ENCODE measurements at places on chromosomes 2 and 18.
A peak's percentile ranks its signal among the peaks of the same experiment; 100 is the strongest.

DNA sequence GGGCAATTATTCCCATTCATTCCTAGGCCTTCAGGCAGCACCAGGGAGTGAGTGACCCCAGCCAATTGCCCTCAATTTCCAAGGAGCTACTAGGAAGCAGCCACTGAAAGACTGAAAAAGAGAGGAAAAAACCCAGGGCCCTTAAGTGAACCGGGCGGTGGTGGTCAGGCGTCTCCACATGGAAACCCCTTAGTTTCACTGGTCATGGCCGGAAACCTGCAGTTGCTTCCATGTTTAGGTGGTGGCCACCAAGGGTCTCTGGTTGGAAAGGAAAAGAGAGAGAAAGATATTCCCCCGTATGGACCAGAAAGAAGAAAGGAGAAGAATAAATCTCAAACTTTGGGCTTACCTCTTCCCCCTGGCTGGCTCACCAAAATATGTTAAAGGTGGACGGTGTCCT, 64.9 kb downstream of the GALR1 start:
- DNase-seq = no peak

- no peak for DNase-seq
These were observed 67.7 kb downstream of the MCFD2 start for GRCh38 chr2:46847726-46848412.

DNA sequence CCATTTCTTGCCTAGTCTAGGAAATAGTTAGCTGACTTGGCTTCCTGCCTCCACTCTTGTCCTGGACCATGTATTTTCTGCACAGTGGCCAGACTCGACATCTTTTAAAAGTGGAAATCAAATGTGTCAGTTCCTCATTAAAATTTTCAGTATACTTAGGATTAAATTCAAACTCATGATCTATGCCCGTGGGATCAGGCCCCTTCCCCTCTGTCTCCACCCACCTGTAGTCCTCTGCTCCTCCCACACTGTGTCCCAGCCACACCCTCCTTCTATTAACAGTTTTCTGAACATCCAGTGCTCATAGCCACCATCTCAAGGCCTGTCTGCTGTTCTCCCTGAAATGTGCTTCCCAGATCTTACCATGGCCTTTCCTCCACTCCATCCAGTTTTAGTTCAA, 13.3 kb downstream of the ARHGAP25 start:
- no peak for DNase-seq

- DNase-seq = no peak
These were observed 38.6 kb downstream of the SNED1 start for GRCh38 chr2:241036964-241037421.

GRCh38 chr2:21382701-21383520, 259.1 kb downstream of the TDRD15 start:
- no peak for DNase-seq

- no peak for DNase-seq
These were observed 308.0 kb downstream of the AFF3 start for GRCh38 chr2:99834426-99834825.

- no peak for DNase-seq
These were observed 173.7 kb downstream of the DOK6 start for GRCh38 chr18:69574401-69574800.

DNA sequence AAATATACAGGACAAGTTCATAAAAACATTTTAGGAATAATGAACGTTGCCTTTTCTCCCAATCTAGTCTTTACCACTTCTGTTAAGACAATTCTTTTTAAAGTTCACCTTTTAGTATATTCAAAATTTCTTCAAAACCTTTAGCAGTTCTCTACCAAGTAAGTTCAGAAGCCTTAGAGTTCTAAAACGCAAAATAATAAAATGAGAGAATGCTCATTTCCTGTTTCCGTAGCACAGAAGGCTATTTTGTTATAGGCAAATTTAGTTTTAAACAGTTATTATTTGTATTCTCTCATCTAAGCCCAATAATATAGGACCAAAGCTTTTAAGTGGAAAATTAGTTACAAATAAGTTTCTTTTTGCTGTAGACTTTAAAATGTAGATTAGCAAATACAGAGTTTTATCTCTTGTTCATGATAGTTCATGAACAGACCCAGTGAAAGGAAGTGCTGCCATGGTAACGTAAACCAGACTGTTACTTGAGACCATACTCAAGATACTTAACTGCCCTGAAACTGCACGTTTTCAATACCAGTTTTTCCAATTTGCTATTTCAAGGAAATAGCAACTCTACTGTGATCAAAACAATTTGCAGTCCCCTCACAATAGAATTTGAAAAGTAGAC, 173.1 kb upstream of the STON1 start:
- no peak for DNase-seq

DNA sequence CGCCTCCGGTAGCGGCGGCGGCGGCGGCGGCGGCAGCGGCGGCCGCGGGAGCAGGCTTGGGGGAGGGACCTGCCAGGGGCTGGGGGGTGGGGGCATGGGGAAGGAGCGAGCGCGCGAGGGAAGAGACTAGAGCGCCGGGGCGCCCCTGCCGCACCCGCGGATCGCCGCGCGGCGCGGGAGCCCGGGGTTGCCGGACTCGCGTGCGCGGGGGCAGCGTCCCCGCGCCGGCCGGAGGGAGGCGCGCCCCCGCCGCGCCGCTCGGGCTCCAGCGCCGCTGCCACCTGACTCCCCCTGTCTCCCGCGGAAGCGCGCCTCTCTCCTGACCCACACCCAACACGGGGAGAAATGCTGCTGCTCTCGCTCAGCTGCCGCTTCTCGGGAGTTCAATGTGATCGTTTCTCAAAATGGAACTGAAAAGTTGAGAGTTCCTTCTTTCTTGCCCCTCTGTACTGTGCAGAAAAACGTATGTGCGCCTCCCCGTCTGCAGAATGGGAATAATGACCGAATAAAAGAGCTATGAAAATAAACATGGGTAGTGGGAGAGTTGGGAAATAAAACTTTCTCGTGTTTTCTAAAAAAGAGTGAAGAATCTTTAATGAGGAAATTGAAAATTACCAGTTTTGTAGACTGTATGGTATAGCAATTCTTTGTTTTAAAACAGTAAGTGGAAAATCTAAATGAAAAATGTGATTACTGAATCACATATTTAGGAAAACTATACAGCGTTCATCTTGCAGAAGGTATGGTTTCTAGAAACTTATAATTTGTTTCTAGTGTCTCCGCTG, 455 bp upstream of the TLK1 start:
- peak; percentile 73 for DNase-seq

DNA sequence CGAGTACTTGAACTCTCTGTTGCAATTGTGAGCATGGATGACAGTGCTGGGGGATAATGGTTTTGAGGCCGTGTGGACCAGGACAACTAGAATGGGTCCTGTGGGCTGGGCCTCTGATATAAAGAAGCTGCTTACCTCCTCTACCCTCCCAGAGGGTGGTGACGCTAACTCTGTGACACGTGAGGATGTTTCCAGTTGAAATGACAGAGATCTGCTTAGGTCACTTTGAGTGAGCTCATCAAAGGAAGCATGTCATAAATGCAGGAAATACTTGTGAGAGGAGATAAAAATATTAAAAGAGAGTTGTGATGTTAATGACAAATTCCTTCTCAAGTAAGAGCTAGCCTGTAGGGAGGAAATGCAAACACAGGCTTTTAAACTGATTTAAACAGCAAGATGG, 16.4 kb downstream of the RMC1 start:
- no peak for DNase-seq

GRCh38 chr2:56587456-56587855, 403.7 kb downstream of the CCDC85A start:
- DNase-seq = no peak

DNA sequence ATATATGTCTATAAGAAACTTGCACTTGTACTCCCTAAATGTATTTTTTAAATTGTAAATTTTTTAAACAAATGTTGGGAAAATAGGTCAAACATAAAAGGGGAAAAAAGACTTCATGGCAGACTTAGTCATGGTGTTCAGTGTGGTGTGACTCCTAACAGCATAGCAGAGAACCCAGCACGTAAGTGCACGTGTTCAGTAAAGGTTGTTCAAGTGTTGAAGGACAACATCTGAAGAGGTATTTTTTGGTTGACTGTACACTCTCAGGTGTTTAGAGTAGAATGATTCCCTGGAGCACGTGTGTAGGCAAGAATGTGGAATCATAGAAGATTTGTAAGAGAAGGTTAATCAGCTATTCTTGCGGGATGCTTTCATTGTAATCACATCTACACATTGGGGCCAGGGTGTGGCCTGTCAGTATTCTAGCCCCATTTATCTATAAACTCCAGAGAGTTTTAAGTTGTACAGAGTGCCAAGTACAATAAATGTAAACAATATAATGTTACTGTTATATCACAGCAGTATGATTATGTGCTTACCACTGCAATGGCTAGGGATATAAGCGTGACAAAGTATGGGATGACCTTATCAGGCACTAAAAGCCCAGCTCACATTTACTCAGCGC, 106.8 kb downstream of the CRIM1 start:
- DNase-seq = no peak

DNA sequence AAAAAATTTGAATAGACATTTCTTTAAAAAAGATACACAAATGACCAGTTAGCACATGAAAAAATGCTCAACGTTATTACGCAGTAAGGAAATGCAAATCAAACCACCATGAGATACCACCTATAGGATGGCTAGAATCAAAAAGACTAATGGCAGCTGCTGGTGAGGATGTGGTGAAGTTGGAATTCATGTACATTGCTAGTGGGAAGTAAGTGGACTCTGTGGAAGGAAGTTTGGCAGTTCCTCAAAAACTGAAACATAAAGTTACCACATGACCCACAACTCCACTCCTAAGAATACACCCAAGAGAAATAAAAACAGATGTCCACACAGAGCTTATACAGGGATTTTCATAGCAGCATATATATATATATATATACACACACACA, 51.2 kb downstream of the MBP start:
- DNase-seq = no peak

Measured in stimulated activated CD4-positive, alpha-beta T cell treated with anti-CD3 and anti-CD28 coated beads, Interleukin-15, amount 100 ng/mL, for 24 hours (primary cell).